Kasumi-1 (cell line): ENCODE measurements at places on chromosomes 5 and 9.
A peak's percentile ranks its signal among the peaks of the same experiment; 100 is the strongest.

GRCh38 chr9:26735160-26735559 lies 157.4 kb downstream of the CAAP1 start:
- no peak for DNase-seq

DNA sequence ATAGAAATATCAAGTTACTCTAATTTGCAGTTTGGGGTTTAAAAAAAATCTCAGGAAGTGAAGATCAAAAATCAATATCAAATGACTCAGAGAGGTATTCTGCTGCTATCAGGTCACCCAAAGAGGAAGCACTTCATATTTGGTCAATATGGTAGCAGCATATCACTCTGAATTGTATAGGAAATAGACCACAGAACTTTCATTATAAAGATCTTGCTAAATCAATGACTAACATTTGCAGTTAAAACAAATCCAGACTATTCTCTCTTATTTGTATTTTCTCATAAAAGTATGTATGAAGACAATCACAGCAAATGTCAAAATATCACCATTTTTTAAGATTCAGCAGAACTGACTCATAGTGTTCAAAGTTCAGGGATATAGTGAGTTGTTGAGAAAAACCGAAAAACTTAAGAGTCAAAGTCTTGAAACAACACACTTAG lies 105.8 kb upstream of the PCSK1 start:
- DNase-seq: no peak

- DNase-seq: no peak
Observed at GRCh38 chr5:126855266-126855665, 78.3 kb downstream of the LMNB1 start.

GRCh38 chr9:36401164-36401740 lies 1.2 kb upstream of the RNF38 start:
- DNase-seq: peak; percentile 74

DNA sequence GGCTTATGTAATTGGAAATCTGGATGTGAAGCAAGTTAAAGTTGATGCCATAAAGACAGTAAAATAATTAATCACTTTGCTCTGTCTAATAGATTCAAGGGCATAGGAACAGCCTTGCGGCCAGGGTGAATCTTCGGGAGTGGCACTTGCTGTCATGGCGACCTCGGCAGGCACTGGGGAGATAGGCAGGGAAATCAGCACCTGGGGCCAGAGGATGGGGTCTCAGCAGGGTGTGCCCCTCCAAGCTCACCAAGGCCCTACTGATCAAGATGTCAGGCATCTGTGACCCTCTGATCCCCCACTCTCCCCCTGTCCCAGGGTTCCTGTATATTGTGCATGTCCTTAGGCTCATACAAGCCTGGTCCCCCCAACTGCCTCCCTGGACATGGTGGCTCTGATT lies 187.3 kb downstream of the MELK start:
- DNase-seq: no peak

GRCh38 chr5:1330146-1330846 lies 14.6 kb downstream of the CLPTM1L start:
- no peak for DNase-seq
